ENCODE measurements at places on chromosomes 1 and 21.

DNA sequence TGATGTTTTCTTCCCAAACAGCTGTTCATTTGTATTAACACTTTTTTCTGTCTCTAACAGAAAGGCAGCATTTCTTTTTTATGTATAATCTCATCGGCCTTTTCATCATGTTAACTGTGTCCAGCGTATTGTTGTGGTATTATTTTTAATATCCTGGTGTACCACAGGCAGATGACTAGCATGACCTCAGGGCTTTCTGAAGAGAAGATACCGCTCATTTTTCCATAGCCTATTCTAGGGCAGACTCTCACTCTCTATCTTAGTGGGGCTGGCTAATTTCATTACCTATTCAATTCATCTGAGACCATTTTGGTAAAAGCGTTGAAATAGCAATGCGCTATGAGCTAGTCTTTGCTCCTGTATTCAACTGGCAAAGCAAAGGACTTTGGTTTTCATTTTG, 209.9 kb downstream of the SDCCAG8 start:
- DNase-seq, result no peak

- DNase-seq, result peak; percentile 20
Measured at GRCh38 chr1:152107984-152108881, 7.0 kb downstream of the TCHH start.

DNA sequence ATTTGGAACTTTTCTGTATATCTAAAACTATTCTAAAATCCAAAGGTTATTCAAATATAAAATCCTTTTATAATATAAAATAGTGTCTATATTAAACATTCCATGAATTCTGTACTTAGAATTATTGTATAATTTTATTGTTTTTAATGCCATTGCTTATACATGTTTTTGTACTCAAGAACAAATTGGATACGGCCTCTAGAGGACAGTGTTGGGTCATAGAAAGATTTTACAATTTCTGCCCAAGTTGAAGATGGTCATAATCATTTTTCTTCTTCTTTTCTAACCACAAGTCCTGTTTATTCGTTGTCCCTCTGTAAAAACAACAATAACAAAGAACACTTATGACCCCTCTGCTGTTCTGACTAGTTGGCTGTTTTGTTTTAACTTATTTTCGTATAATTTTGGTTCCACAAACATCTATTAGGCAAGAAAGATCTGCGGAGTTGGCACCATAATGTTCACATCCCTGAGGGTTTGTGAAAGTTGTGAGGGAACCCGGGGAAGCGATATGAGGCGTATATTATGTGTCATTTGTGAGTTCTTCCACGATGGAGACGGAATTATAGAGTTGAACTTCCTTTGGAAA, 75.7 kb upstream of the KIF26B start:
- DNase-seq, result peak; percentile 36

DNA sequence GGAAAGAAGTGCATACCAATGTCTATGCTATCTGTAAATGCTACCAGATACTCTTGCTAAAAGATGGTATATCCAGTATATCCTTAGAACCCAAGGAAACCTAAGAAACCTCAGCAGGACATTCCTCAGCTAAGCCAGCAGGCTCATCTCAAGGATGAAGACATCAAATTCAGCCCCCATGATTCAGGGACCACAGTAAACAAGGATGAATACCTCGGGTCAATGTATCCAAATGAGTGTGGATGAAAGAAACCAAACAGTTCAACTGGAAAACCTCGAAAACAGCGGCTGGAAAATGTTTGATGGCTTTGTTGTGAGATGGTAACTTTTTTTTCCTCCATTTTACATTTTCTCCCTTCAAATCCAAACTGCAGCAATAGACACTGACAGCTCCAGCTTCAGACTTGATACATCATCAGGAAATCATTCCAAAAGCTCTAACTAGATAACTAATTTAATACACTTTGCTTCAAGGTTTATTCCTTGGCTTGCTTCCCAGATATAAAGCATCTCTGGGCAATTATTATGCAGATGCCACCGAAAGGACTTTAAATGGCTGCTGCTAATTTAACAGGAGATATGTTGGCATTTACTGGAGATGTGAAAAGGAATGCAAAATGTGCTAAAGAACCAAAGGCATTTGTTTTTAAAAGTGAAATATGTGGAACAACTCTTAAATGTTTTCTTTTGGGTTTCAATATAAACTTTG, 73.6 kb downstream of the SMYD2 start:
- DNase-seq, result no peak

- peak; percentile 53 for DNase-seq
Measured at GRCh38 chr1:94926126-94926914, 590 bp downstream of the CNN3 start.

DNA sequence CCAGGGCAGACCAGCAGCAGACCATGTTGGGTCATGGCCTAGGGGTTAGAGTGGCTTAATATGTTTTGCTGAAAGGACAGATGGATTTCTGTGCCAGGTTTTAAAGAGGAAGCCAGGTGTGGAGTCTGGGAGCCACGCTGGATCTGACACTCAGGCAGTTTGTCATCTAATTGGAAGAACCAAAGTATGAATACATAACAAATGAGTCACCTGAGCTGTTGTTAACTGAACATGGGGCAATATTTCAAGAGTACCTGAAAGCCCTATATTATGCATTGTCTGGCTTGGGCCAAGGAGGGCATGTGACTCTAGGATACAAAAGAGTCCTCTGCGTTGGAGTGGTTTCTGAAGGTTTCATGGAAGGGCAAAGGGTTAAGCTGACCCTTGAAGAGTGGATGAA, 70.6 kb downstream of the LMO4 start:
- no peak for DNase-seq

DNA sequence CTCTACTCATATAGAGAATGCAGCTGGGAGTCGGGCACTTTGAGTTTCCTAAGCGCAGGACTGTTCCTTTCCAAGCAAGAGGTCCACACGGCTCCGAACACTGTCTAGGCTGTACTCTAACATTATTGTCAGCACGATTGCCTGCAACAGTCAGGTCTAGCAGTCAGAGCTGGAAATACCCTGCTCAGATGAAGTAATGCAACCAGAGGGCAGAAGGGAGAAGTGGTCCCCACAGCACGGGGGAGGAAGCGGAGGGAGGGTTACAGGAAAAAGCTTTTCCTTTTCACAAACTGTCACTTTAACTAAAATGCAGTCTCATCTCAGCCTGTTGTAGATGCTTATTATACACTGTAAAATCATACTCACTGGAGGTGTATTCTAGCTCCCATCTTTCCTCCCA, 98.9 kb upstream of the SLC44A3 start:
- DNase-seq, result no peak

GRCh38 chr1:18539171-18539570, 58.4 kb downstream of the KLHDC7A start:
- DNase-seq, result no peak

GRCh38 chr1:181508486-181509165, 25.3 kb downstream of the CACNA1E start:
- no peak for DNase-seq

GRCh38 chr1:73144311-73144710, 862.0 kb upstream of the NEGR1 start:
- DNase-seq, result no peak

DNA sequence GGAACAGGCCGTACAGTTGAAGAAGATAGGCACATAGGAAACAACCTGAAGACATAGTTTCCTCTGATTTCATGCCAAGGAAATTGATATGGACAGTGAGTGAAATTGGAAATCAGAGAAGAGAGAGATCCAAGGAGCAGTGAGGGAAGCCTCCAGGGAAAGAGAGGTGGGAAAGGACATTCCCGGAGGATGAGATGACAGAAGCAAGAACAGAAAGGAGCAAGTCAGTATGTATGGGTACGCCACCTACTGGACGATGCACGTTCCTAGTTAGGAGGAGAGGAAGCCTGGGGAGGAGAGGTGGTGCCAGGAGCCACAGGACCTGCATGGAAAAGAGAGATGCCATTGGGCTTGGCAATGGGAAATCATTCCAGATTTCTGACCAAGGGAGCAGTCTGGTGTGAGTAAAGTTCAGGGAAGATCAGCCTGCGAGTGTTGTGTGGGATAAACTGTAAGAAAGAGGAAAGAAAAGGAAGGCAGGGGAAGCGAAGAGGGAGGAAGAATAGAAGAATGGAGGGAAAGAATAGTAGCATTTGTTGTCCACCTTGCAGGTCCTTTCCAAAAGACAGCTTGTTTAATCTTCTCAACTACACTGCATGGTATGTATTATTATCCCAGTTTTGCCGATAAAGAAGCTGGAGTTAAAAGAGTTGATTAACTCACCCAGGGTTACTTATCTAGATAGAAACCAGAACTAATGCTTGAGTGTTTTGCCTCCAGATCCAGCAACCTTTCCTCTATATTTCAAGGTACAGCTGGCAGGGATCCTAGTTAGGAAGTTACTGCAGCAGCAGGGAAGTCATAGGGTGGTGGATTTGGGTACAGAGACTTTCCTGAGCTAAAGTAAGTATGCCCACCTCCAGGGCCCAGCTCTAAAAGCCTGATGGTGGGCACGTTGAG, 27.4 kb downstream of the C1orf116 start:
- peak; percentile 47 for DNase-seq

DNA sequence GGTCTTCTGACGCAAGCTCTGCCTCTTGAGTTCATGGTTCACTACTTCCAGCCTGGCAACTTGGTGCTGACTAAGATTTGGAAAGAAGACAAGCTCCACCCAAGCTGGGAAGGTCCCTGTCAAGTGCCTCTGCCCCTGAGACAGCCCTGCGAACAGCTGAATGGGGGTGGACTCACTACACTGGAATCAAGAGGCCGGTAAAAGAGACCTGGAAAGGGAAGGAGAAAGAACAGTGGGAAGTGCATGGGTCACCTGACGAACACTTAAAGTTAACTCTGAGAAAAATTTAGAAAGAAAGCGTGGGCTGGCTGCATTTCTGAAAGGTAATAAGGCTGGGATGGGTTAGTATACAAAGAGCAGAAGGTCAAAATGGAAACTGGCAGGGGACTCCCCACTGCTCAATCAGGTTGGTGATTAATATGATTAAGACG, 26.1 kb upstream of the ZNF496 start:
- DNase-seq, result no peak

- no peak for DNase-seq
Measured at GRCh38 chr1:188371295-188371806, 1542.6 kb downstream of the PLA2G4A start.

DNA sequence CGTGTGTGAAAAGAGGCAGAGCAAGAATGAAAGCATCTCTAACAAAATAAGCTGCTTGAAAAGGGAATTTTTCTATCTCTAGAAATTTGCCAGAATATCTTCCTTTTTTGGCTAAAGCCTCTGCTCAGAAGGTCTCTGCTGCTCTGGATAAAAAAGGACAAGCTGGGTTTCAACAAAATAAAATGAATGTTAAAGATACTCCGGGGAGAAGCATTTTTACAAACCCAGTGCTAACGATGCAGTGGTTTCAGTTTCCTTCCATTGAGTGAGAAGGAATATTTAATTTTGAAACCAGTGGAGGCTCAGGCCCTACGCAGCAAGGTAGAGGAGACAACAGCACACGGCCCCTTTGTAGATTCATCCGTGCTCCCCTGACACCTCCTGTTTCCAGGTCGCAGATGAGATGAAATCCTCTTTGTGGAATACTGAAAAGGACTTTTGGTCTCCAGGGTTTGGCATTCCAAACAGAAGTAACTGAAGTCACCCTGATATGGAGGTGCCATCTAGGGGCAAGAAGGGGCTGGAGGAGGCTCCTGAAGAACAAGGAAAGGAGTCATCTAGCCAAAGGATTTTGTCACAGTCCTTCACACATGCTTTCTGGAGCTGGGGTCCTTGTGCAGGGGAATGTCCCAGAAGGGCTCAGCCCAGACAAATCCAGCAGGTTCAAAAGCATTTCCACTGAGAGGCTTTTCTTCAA, 65.7 kb upstream of the SYT6 start:
- DNase-seq, result no peak

GRCh38 chr1:86504895-86505563, 36.3 kb downstream of the CLCA1 start:
- DNase-seq, result no peak

DNA sequence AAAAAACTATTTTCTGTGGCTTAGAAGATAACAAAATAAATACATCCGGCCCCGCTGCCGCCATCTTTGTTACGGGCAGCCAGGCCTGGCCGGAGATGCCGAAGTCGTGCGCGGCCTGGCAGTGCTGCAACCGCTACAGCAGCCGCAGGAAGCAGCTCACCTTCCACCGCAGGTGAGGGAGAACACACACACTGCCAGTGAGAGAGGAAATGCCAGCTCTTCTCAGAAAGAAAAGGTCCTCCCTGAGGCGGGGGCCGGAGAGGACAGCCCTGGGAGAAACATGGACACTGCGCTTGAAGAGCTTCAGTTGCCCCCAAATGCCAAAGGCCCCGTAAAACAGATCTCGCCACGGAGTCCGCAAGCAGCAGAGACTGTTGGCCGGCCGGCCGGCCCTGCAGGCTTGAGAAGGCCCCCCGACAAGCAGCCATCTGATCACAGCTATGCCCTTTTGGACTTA, 323.2 kb downstream of the AMY1C start:
- DNase-seq, result no peak

DNA sequence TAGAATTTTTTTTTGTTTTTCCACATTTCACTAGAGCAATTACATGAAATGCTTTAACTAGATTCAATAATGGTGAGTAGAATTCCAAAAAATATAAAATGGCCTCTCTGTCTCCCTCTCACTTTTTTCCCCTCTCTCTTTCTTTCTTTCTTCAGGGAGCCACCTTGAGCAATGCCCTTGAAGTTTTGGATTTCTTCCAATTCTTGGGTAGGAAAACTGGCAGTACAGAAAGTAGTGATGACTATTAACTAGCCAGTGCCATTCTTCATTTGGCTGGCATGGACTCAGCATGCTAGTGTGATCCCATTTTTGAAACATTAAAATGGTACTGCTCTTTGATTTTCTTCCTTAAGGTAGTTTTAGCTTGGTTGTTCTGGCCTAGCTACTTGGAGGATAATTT, 4.5 kb upstream of the FNBP1L start:
- DNase-seq, result no peak

DNA sequence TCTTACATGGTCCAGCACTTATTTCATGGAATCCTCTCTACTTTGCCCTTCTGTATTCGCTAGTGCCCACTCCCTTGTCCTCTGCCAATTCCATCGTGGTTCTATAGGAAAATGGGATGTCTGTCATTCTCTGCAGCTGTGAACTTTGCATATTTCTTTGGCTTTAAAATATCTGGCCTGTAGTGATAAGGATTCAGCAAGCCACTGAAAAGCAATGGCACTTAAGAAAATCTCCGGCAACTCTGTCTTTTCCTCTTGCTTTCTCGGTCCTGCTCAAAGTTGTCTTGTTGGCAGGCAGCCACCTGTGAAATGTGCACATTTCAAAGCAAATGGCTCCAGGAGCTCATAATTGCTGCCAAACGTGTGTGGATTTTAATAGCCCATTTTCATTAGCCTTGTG, 91.8 kb downstream of the CHD1L start:
- no peak for DNase-seq

- no peak for DNase-seq
Measured at GRCh38 chr1:10973552-10973951, 38.9 kb upstream of the TARDBP start.

DNA sequence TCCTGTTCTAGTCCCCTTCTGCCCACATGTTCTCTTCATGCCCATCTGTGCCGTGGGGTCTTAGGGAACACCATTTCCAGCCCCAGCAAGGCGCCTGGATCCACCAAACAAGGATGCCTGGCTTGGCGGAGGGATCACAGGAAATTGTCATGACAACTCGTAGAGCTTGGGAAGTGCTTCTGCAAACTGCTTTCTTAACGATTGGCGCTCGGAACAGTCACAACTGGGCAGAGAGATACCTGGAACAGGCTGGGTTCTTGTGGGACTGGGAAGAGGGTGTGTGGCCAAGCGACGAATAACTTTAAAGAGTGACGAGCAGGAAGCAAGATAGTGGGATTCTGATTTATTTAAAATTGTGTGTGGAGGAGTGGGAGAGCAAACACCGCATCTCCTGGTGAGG, 329.8 kb downstream of the RPS6KC1 start:
- DNase-seq, result no peak

Measured in renal pelvis (tissue), 12 donors.